Ecto neural progenitor cell (in vitro differentiated cells): ENCODE measurements at places on chromosomes 13 and 19.

DNA sequence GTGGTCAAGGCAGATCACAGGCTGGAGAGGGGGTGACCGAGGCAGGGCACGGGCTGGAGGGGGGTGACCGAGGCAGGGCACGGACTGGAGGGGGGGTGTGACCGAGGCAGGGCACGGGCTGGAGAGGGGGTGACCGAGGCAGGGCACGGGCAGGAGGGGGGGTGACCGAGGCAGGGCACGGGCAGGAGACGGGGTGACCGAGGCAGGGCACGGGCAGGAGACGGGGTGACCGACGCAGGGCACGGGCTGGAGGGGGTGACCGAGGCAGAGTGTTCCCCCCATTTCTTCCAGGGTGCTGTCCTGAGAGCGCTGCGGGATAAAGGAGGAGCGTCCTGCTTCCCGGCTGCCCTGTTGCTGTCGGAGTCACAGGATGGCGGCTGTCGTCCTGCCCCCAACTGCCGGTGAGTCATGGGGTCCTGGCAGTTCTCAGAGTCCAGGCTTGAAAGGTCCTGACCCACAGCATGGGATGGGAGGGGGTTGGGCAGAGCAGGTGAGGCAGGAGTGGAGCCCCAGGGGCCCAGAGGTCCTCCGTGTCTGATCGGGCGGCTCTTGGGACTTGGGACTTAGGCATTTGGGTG, 5.3 kb downstream of the ZNF557 start:
- no peak for DNase-seq

DNA sequence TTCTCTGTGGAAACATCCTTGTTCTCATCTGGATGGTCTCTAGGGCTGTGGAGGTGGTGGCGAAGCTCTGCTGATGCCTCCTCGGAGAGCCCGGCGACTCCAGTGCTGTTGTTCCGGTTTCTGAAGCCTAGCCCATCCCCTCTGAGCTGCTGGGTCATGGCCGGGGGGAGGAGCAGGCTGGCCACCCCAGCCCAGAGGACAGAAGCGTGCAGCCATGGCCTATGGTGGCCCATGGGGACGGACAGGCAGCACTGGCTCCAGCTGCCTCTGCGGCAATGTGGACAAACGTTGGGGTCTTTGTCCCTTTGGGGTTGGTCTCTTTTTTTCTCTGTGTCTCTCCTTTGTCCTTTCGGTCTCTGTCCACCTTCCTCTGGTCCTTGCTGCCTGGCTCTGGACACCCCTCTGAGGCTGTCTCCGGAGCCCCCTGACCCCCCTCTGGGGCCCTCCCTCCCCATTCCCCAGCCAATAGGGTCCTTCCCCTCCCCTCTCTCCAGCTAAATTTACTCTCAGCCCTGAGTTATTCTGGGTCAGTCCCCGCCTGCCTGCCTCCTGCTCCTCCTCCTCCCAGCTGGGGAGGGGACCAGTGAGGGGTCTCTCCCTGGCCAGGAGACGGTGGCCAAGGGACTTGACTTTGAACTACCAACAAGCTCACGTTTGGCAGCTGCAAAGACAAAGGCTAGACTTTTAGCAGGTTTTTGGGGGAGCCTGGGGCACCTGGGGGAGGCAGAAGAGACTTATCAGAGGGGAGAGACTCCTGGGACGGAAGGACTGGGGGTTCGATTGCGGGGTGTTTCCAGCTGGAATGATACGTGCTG, at the start of gene HRC:
Gene HRC, minus strand, starts transcription at position 392 of the 815 bp plus-strand sequence. Its CDS starts 159 bp downstream, at position 233.
- no peak for DNase-seq

- no peak for DNase-seq
These were observed 534.4 kb downstream of the IRS2 start for GRCh38 chr13:109251956-109252355.

GRCh38 chr13:98761126-98761985, 8.9 kb upstream of the SLC15A1 start:
- no peak for DNase-seq

DNA sequence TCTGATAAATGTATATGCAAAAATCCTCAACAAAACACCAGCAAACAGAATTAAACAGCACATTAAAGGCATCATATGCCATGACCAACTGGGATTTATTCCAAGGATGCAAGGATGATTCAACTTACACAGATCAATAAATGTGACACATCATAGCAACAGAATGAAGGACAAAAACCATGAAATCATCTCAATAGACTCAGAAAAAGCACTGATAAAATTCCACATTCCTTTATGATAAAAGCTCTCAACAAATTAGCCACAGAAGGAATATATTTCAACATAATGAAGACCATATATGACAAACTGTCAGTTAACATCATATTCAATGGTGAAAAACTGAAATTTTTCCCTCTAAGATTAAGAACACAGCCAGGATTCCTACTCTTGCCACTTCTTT, 691.6 kb downstream of the DIAPH3 start:
- DNase-seq: no peak

GRCh38 chr13:28451482-28452217, 43.3 kb downstream of the FLT1 start:
- no peak for DNase-seq

- no peak for DNase-seq
These were observed 21.2 kb upstream of the GTF3A start for GRCh38 chr13:27403203-27403678.

GRCh38 chr19:15717809-15718208, 10.0 kb upstream of the OR10H2 start:
- DNase-seq: no peak

DNA sequence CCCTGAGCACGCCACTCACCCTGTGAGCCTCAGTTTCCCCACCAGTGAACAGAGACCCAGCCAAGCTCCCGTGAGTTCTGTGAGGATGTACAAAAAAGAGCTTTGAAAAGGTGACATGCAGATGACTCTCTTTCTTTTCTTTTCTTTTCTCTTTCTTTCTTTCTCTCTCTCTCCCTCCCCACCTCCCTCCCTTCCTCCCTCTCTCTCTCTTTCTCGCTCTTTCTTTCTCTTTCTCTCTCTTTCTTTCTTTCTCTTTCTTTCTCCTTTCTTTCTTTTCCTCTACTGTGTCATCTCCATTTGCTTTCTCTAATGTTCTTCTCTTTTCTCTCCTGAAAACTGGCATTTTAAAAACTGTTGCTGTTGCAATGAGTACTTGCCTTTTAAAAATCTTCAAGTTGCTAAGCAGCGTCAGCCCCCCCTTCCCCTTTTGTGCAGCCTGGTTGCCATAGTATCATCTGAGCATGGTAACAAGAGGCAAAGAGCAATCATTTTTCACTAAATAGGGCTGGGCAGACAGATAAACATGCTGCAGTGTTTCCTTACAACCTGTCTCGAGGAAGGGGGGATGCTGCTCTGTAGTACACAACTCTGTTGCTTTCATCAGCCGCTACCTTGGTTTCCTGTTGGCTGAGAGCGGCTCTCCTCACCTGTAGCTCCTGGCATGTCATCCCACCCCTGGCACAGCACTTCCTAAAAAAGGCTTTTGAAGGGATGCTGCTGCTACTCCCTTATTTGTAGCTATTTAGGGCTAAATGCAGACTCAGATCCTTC, 108.7 kb upstream of the MBNL2 start:
- DNase-seq: peak; percentile 13

DNA sequence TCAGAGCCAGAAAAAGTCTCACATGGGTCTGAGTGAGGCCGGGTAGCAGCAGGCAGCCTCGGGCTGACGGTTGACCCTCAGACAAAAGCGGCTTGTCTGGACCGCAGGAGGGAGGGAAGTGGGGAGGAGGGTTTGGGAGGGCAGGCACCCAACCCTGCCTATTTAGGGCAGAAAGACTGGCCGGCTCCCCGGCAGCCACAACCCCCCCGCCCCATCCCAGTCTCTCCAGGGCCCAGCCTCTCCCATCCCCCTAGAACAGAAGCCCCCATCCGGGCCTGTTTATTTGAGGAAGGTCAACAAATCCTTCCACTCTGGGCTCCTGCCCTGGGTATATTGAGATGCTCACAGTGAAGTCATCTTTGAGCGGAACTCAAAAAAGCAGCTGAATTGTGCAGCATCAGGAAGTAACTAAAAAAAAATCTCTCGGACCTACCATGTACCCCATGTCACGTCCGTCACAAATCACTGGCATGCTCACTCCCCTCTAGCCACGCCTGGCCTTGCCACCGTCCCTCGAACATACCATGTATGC, 6.3 kb downstream of the DACT3 start:
- peak; percentile 64 for DNase-seq

- DNase-seq: no peak
These were observed 256.1 kb downstream of the DACH1 start for GRCh38 chr13:71610876-71611275.
